Colonic mucosa (tissue), 4 donors: ENCODE measurements at places on chromosomes 5 and 9. TPM values are rescaled to one million over a fixed set of nuclear protein-coding genes. Genes with fewer than 3 reads are reported as not detected.

HRCT1 gene
- total RNA-seq: 65.0 TPM

FSD1L gene
- total RNA-seq: 4.3 TPM

RLN2 gene
- total RNA-seq: 0.74 TPM

NAIP gene
- 7.7 TPM for total RNA-seq

DNA sequence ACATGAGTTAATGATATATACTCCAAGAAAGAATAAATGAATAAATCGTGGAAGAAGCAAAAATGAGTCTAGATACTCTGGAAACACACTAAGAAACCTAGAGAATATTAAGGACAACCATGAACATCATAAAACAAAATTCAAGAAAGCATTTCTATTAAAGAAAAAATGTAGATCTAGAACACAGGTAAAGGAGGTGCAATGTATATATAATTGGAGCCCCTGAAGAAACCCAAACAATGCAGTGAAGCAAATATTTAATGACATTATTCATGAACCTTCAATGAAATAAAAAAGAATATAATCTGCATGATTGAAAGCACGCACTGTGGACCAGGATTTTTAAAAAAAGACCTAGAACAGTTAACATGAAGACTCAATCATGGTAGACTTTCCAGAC, 150.1 kb downstream of the ATPSCKMT start:
- DNase-seq: no peak

CCDC171 gene
- 2.3 TPM for total RNA-seq

DNA sequence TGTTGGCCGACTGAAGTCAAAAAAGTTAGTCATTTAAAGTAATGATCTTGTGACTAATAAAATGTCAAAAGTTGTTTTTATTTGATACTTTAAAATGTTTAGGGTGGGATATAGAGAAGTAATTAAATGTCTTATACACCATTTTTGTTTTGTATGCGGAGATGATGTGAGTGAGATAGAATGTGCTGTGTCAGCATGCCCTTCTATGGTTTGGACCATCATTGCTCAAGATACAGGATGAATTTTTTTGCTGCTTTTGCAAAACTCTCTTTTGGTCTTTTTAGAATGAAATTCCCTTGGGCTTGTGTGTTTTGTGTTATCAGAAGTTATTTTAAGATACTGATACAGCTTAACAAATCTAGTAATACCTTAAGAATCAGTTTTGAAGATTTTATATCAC, 12.5 kb downstream of the SRFBP1 start:
- DNase-seq: no peak

- no peak for DNase-seq
Observed at GRCh38 chr9:126233913-126234525, 92.6 kb upstream of the MVB12B start.

- DNase-seq: no peak
Observed at GRCh38 chr5:141508798-141509611, 20.1 kb downstream of the PCDHGC5 start.

GRCh38 chr9:5579881-5580280, 49.0 kb upstream of the RIC1 start:
- DNase-seq: no peak
